ENCODE measurements at places on chromosomes 7 and 10.

DNA sequence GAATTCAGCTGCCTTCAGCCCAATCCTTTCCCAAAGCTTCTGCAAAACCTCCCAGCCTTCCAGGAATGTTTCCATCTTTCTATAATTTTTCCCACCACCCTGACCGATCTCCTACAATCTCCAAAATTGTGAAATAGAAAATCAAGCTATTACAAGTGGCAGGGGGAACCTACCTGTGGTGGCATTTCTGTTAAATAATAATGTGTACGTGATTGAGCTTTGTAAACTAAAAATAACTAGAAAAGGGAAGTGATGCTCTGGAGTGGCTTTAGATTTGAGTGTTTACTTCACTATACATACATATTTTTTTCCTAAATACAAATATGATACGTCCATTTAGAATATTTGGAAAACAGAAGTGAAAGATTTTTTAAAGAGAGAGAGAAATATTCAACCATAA, 593.6 kb downstream of the GRM8 start:
- DNase-seq: no peak

DNA sequence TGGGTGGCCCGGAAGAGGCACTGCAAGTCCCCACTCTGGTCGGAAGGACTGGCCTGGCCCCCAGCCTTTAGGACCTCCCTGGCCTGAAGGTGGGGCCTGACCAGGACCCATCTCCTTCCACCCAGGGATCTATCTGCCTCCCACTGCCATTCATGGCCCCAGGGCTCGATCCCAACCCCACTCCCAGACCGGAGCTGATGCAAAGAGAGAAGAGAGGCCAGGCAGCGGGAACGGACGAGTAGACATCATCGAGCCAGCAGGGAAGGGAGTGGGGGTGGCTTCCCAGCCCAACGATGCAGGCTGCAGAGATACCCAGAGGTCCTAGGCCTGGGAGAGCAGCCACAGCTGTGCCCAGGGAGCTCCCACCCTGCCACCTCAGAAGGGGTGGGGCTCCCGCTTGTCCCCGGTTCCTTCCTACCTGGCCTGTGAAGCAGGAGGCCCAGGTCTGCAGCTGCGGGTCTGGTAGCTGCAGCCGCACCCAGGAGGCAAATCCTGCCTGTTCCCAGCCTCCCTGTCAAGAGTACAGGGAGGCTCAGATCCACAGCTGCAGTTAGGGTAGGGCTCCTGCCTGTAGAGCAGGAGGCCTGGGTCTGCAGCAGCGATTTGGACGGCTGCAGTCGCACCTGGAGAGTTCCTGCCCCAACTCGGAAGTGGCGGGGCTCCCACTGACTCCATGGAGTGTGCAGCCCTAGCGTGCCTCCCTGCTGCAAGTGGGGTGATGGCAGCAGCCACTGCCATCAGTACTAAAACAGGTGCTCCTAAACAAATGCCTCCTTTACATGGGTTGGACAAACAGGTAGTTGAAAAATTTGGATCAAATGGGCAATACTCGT, 1151.0 kb upstream of the PHF14 start:
- no peak for DNase-seq

DNA sequence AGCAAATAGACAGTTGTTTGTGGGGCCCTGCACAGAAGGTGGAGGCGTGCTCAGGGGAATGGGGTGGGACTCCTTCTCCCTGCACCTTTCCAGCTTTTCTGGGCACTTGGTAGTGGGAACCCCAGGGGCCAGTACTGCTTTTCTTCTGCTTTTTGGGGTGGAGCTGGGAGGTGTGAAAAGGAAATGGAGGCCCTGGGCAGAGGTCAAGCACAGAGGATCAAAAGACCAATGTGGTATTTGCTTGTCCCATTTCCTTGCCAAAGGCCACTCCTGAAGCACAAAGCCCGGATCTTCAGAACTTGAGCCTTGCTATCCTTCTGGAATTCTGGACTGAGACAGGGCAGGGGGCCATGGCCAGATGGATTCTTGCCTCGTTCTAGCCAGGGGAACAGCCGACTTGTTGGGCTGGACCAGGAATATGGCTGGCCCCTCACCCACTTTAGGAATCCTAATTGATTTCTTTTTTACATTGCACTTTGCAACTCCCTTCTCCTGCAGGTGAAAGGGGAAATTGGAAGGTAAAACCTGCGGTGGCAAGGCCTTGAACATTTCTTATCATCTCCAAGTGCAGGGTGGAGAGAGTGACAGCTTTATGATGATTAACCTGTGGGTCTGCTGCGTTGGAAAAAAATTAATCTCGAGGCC, 26.5 kb downstream of the ADRA2A start:
- DNase-seq: no peak

DNA sequence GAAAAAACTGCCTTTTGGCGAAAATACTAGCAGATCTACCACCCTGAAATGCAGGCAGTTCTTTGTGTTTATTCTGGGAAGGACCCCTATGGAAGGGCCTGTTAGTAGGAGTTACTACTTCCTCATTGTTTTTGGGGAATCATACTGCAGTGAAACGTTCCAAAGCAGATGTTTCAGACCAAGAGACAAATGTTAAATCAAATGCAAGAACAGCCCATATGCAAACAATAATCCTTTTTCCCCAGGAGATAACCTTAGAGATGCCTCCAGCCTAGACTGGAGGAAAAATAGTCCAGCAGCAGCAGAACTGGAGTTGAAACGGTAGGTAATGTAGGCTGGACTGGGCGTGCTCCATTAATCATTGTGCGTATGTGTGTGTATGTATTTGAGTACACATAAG, 65.9 kb upstream of the VWDE start:
- DNase-seq: no peak

DNA sequence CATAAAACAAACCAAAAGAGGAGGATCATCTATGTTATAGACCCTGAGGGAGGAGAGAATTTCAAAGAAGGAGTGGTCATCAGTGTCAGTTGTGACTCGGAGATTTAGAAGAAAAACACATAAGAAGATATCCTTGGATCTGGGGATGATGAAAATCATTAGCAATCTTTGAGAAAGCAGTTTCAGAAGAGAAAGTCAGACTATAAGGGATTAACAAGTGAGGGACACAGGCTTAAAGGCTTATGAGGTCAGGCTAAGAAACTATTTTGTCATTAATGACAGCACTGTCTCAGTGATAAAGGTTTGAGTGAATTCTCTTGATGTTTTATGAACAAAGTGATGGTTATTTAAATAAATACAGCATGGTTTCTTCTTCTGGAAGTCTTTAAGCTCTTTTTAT, 6.1 kb upstream of the GPR85 start:
- no peak for DNase-seq

DNA sequence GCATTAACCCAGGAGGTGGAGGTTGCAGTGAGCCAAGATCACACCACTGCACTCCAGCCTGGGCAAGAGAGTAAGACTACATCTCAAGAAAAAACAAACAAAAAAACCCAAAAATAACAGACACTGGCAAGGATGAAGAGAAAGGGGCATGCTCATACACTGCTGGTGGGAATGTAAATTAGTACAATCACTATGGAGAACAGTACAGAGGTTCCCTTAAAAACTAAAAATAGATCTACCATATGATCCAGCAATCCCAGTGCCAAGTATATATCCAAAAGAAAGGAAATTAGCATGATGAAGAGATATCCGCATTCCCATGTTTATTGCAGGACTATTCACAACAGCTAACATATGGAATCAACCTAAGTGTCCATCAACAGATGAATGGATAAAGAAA, 66.4 kb upstream of the PLA2G12B start:
- no peak for DNase-seq

- DNase-seq: no peak
Observed at GRCh38 chr7:91239171-91239604, 25.0 kb upstream of the FZD1 start.

Data from AG04449 (cell line).